ENCODE measurements at places on chromosomes 12 and 14.

DNA sequence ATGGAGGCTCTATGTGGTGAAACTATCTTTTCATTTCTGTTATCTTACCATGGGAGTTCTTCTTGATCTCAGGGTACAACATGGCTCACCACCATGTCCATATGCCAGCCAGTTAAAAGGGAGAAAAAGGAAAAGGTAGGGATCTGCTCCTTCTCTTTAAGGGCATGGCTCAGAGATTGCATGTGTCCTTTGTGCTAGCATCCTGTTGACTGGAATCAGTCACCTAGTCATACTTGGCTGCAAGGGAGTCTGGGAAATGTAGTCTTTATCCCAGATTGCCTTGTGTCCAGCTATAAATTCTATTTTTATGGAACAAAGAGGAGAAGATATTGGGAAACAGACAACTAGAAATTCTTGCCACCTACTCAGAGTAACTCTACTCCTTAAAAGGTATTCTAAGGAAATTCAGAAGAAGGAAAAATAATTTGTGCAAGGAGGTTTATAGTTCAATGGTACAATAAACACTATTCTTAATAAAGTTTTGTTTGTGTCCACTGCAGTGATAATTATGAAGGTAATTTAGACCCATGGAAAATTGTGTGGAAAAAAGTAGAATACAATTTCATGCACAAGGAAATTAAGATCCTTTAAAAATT is 86.4 kb upstream of the RPH3A start:
- DNase-seq, result no peak

DNA sequence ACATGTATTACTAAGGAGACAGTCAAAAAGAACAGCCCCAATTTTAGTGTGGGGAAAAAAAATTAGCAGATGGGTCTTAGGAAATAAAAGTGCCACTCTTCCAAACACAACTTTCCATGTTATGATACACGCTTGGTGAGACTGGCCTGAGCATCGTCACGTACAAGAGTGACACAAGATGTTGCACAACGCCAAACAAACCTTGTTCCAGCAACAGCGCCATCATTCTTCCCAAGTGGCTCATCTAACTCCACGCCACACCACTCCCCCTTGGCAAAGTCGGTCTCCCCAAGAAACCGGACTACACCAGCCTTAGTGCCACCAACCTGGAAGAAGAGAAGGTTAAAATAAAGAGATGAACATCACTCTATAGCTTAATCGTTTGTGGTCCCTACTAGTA is 58.7 kb downstream of the CLIP1 start:
- no peak for DNase-seq

GRCh38 chr12:131860472-131861260 is 32.5 kb downstream of the MMP17 start:
- DNase-seq, result no peak

- no peak for DNase-seq
These were observed 338.7 kb downstream of the TRHDE start for GRCh38 chr12:72610854-72611358.

DNA sequence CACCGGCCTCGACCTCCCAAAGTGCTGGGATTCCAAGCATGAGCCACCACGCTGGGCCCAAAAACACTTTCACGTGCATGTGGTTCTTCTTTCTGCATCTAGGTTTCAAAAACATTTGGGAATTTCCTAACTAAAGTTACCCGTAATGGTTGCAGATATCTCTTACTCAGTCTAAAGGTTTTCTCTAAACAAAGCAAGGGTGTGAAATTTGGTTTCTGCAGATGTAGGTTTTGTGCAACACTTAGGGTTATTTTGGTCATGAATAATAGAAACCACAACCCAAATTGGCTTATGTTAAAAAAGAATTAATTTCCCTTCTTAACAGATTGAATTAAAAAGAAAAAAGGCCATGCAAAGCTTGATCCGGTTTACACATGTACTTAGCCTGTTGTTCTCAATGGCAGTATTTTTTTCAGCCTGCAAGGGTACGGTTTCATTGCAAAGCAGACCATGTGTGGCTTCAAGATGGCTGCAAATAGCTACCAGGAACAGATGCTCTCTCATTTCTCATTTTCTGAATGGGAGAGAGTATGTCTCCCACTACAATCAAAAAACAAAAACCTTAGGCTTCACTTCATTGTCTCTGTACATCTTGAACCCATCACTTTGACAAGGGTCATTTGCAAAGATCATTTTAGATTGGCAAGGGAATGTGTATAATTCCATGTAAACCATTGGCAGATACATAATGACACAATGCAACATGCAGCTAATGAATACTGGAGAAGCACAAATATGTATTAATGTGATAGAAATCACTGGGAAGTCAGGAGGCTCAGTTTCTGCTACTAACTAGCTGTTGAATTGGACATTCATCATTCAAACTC is 491.2 kb upstream of the FLRT2 start:
- DNase-seq, result no peak

GRCh38 chr12:95418142-95418541 is 55.8 kb upstream of the METAP2 start:
- no peak for DNase-seq

GRCh38 chr12:56146492-56147460 is 5.6 kb upstream of the MYL6B start:
- DNase-seq, result no peak

GRCh38 chr12:29782285-29782870 is 1.4 kb downstream of the TMTC1 start:
- DNase-seq, result no peak

GRCh38 chr12:106068296-106068695 is 70.5 kb downstream of the NUAK1 start:
- no peak for DNase-seq

DNA sequence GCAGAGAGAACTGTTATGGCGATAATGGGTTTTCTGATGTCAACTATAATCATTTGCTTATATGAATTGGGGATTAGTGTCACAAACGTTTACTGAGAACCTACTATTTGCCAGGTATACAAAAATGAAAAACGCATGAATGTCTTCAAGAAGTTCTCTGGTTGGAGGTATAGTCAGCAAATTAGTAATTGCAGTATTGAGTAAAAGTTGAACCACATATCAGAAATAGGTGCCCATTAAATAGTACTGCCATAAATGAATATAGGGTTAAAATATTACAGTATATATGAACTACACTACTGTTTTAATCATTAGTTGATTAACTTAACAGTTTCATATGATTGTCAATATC is 60.0 kb downstream of the PTPRB start:
- DNase-seq, result no peak

GRCh38 chr14:72169521-72169920 is 237.3 kb downstream of the RGS6 start:
- DNase-seq, result no peak

GRCh38 chr14:61258985-61259384 is 22.2 kb downstream of the TMEM30B start:
- DNase-seq, result no peak

- DNase-seq, result no peak
These were observed 342.7 kb downstream of the CACNA1C start for GRCh38 chr12:2395354-2395977.

DNA sequence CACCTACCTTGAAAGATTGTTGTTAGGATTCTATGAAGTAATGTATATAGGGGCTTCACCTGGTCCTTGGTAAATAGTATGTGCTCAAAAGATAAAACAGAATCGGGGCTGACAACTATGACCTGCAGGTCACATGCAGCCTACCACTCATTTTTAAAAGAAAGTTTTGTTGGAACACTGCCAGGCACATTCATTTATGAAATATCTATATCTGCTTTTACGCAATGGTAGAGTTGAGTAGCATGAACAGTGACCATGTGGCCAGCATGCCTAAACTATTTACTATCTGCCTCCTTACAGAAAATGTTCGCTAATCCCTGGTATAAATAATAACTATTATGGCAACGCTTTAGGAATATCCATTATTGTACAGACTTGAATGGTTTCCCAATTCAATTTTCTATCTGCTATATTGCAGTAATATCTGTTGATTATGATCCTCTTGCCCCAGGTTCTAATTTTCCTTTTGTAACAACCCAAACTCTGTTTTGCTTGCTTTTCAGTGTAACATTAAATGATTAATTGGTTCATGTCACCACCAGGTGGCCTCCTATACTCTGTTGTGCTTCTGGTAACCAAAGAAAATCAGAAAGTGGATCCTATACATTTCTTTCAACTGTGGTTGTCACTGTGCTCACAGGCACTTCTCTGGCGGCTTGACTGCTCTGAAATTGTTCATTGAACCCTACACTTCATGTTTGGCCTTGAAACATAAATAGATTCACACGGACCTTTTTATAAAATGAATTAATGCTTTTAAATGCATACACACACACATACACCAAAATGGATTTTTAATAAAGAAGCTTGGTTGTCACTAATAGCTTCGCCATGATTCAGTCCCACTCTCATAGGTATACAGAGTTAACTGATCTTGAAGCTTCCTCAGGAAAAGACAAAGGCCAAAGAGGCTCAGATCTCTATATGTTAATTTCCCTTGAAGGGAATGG is 227.7 kb upstream of the NPAS3 start:
- no peak for DNase-seq

DNA sequence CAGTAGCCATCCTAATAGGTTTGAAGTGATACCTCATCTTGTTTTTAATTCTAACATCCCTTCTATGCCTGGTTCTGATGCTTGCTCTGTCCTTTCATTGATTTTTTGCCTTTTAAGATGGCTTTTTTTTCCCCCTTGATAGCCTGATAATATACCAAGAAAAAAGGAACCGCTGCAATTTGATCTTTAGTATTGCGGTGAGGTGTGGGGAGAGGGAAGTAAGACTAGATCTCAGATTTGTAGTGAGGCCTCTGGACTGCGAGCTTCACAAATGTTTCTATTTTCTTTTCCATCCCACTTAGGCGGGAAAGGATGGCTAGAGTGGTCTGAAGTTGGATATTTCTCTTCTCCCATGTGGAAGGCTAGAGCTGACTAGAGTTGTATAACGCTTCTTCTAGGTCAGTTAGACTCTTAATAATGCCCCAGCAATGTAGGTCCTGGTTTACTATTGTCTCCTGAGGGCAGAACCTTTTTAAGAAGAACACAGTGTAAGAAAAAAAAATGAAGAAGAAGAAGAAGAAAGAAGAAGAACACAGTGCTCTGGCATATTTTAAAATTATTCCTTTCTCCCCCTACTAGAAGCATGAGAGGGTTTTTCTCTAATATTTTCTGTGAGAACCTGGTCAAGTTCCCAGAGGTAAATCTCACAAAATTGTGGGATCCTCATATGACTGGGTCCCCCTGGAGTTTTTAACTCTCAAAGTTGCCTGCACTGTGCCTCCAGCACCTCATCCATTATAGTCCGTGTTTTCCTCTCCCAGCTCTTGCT is 11.9 kb upstream of the KLRB1 start:
- no peak for DNase-seq
